ENCODE measurements at places on chromosomes 7 and 10.

DNA sequence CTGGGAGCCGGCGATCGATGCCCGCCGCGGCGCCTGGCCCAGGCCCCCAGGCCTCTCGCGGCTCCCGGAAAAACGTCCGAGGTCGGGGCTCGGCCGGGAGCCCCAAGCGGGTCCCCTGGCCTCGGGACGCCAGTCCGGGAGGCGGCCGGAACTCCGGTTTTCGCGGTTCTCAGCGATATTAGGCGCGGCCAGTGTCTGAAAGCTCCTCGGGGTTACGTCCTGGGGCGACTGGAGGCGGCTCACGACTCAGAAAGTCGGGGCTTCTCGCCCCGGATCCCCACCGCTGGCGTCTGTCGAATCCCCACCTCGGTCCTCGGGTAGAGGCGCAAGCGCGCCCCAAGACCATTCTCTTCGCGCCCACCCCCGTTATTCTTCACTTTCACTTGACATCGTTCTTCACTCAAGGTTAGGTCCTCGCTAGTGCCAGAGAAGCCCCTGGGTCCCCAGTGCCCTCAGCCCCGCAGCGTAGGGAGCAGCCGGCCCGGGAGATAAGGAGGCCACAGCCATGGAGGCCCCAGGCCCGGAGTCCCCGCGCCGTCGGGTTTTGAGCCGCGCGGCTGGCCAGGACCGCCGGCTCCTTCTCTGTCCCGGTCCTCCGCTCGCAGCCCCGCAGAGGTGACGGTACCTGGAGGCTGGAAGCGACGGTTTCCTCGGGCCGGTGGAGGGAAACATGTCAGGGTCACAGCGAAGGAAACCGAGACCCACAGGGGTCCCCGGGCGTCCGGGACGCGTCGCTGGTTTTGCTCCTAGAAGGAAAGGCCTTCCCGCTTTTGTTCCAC, 35.2 kb upstream of the EBLN1 start:
- DNase-seq, result no peak

DNA sequence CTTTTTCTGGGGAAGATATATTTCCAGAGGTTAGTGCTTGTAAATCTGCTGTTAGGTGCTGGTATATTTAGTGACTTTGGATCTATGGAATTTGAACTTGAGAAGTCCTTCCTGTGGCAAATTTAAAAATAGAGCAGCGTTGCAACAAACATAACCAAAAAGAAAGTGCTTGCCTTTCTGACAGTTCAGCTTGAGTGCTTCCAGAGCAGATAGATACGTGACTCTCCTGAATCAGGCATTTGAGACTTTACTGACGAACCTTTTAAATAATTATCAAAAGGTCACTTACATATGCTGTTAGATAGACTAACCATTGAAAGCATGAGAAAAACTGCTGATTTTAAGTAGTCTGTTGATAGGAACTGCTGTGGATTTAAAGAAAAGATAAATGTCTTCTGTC, 387.5 kb upstream of the LRRTM3 start:
- DNase-seq, result no peak

- no peak for DNase-seq
Measured at GRCh38 chr7:127158659-127159058, 94.1 kb downstream of the GRM8 start.

GRCh38 chr10:624605-625332, 64.7 kb downstream of the DIP2C start:
- peak; percentile 10 for DNase-seq

DNA sequence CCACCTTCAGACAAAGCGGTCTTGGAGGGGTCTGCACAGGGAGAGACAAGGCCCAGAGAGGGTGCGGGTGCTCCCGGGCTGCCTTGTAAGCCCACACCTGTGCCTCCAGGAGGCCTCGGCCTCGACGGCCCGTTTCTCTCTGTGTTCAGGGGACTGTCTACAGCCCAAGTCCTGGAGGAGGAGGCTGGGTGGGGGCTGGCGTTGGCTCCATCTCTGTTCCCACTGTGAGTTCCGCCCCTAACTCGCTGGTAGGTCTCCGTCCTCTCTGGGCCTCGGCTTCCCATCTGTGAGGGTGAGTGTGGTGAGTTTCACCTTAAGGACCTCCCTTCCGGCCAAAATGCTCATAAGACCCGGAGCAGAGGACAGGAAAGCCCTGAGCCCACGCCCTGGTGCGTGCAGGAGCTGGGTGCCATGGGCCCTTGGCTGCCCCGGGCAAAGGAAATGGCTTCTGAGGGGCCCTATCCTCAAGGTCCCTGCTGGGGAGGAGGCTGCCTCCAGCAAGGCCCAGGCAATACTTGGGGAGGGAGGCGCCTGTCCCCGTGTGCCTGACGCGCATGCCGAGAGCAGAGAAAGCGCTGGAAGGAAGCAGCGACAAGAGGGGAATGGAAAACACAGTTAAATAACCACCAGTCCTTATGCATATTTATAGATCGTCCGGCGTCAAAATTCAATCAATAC, 276.8 kb downstream of the ELFN1 start:
- no peak for DNase-seq

DNA sequence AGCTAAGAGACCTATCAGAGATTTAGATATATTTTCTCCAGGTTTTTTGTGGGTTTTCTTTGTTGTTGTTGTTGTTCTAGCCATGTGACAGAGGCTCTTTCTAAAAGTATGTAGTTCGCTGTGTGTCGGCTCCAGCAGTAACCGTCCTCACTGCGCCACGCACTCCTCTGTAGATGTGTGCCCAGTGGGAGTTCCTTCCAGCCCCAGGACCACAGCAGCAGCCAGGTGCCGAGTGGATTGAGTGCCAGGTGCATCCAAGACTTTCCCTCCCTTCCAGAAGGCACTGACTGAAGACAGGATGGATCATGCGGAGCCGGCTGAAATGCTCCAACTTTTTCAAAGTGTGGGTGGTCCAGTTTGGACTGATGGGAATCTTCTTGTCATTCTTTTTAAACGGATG, 31.8 kb downstream of the WDR86 start:
- no peak for DNase-seq

GRCh38 chr10:71799608-71800453, 26.5 kb upstream of the VSIR start:
- DNase-seq, result no peak

DNA sequence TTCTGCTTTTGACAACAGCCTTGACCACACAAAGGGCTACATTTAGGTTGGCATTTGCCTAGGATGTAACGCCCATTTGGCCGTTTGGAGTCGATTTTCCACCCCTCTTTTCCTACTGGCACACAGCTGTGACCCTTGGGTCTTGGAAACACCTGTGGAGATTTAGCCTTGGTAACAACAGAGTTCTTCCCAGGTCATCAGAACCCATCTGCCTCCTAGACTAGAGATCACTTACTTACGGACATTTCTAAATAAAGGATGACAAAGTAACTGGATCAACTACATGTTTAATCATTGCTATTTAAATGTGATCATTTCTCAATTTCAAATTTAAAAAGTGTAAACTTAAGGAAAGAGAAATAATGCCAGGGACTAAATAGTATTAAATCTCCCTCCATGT, 42.0 kb upstream of the SVIL start:
- no peak for DNase-seq

- no peak for DNase-seq
Measured at GRCh38 chr10:101639141-101639900, 51.2 kb downstream of the DPCD start.

GRCh38 chr10:96685306-96685705, 35.0 kb downstream of the PIK3AP1 start:
- DNase-seq, result no peak

DNA sequence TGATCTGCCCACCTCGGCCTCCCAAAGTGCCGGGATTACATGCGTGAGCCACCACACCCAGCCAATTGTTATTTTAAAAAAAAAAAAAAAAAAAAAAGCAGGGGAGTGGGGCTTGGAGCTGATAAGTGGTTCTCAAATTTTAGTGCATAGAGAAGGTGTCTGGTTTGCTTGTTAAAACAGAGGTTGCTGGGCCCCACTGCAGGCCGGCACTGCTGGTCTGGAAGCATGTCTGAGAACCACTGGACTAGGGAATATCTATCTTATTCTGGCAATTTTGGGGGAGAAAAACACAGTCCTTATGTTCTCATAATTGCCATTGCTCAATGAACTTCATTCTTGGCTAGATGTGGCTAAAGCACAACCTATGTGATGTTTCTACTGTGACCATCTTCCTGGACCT, 19.0 kb upstream of the FIGNL1 start:
- no peak for DNase-seq

GRCh38 chr10:75807456-75807855, 376.0 kb downstream of the LRMDA start:
- no peak for DNase-seq

DNA sequence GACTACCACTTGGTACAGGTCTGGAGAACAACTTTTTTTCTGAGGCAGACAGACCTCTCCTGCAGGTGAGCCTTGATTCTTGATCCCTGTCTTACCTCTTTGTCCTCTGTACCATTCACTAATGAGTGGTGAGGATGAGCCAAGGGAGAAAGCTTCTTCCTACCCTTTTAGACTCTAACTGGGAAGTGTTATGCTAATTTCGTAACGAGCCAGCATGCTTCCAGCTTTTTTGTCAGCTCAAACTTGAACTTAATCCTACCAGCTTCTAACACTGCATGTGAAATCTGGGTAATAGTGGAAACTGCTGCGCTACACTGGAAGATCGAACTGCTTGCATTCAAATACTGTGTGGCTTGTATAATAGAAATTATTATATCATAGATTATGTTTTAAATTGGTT, 87.0 kb downstream of the NEUROD6 start:
- no peak for DNase-seq

- DNase-seq, result no peak
Measured at GRCh38 chr10:129945941-129946760, 17.9 kb downstream of the EBF3 start.

- DNase-seq, result no peak
Measured at GRCh38 chr7:45146531-45147379, 10.8 kb upstream of the RAMP3 start.

GRCh38 chr7:105637755-105638154, 56.5 kb upstream of the EFCAB10 start:
- DNase-seq, result no peak

GRCh38 chr10:48457949-48458661, 146.8 kb downstream of the ARHGAP22 start:
- DNase-seq, result no peak

DNA sequence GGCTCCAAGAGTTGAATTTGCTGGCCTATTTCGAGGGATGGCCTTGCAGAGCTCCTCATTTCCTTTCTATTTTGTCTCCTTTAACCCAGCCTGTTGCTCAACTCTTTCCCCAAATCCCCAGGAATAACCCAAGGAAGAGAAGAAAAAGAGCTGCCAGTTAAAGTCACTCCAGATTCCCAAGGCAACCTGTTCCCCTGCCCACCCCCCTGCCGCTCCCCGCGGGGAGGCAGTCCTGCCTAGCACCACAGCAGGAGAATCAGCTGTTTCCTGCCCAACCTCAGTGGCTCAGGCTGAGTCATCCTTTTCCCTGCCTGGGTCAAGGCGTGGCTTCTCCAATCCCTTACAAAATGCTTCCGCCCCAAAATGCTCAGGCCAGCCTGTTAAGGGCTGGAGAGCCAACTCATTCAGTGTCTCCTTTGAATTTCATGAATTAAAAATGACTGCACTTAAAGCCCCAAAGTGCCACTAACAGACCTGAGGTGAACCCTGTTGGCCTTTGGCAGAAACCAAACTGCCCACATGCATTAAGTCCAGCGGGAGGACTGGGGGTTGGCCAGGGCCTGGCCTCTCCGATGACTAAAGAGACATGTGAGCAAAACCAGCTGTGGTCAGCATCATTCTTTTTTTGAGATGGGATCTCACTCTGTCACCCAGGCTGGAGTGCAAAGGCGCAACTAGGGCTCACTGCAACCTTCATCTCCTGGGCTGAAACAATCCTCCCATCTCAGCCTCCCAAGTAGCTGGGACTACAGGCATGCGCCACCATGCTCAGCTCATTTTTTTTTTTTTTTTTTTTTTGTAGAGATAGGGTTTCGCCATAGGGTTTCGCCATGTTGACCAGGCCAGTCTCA, 83.2 kb upstream of the KIF5B start:
- DNase-seq, result no peak

GRCh38 chr10:131799429-131799828, 101.4 kb upstream of the PPP2R2D start:
- no peak for DNase-seq

- no peak for DNase-seq
Measured at GRCh38 chr7:110027385-110027784, 1063.5 kb upstream of the LRRN3 start.

GRCh38 chr7:140263277-140263676, 86.5 kb upstream of the KDM7A start:
- no peak for DNase-seq

GRCh38 chr10:15043674-15044073, at the start of gene OLAH:
Gene OLAH, plus strand, starts transcription at chr10:15043943. Its CDS starts 3,346 bp downstream, at chr10:15047289.
- DNase-seq, result no peak

DNA sequence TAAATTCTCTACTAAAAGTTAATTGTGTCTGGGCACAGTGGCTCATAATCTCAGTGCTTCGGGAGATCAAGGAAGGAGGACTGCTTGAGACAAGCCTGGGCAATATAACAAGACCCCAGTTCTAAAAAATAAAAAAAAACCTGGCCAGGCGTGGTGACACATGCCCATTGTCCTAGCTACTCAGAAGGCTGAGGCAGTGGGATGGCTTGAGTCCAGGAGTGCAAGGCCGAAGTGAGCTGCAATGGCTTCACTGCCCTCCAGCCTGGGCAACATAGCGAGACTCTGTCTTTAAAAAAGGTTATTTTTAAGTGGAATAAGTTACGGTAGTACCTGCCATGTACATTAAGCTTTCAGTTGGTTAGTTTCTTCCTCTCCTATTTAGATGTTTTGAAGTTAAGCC, 28.9 kb downstream of the CDK14 start:
- DNase-seq, result no peak

DNA sequence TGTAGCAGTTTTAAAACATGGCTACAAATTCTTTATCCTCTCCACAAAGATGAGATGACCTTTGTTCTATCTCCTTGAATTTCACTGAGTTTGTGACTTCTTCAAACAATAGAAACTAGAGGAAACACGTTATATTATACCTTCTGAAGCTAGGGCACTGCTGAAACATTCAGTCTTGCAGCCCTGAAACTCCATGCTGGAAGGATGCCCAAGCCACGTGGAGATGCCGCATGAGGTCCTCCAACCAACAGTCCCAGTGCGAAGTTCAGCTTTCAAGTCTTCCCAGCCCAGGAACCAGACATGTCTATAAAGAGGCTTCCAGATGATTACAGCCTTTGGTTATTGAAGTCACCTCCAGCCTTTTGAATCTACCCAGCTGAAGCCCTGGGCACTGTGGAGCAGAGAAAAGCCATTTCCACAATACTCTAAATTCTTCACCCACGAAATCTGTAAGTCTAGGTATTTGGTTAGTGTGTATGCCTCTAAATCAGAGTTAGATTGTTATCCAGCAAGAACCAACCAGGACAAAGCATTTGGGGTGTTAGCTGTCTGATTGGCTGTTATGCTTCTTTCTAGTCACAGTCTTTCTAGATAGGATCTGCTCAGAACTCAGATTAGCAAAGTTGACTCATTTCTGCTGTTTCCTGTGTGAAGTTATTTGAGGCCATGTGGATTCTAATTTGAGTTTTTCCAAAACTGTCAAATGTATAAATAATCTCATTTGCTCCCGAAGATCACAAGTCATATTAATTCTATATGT, 186.5 kb upstream of the TMEM72 start:
- no peak for DNase-seq

DNA sequence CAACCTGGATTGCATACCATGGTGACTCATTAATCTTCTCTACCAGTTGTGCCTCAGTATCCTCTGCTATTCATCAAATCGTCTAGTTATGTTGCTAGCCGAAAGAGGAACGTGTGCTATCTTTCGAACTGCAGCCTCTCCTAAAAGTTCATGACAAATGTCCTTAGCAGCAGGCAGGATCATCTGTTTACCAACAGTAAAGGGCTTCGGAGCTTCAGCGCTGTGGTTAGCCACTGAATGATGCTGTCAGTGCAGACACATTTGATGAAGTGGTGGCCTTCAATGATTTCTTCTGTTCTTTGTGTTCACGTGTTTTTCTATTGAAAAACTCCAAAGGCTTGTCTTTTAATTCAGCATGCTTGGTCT, 68.8 kb downstream of the CSTF2T start:
- no peak for DNase-seq

All from NCI-H2227 treated with DMSO at 0.1 percent for 48 hours (cell line).